ENCODE measurements at places on chromosomes 3 and 15.

- DNase-seq: no peak
Measured at GRCh38 chr3:119562307-119562961, 3.0 kb upstream of the CD80 start.

DNA sequence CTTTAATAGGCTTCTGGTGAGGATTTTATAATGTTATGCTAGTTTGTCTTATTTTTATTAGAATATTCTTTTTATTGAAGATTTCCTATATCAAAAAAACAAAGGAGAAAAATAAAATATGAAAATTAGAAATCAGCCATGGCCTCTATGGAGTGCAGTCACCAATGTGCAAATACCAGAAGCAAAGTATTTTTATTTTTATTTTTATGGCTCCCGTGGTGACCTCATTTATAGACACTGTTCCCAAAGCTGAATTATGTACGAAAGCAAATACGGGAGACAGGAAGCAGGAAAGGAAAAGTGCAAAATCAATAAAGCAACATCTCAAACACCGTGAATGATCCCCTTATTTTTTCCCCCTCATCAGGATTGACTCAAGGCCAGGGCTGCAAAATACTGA, 35.1 kb downstream of the DAZL start:
- no peak for DNase-seq

DNA sequence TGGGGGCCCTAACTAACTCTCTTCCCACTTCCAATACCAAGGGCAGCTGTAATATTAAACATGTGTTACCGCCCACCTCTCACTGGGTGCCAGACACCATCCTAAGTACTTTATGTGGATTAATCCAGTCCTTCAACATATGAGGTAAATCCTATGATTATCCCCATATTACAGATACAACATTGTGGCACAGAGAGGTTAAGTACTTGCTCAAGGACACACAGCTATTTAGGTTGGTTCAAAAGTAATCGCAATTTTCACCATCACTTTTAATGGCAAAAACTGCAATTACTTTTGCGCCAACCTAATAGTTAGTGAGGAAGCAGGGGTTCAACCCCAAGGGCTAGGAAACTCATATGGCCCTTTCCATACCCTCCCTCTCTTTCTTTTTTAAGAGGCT, 100.8 kb downstream of the SEMA5B start:
- no peak for DNase-seq

- no peak for DNase-seq
Measured at GRCh38 chr3:184354121-184354728, 7.2 kb downstream of the CLCN2 start.

DNA sequence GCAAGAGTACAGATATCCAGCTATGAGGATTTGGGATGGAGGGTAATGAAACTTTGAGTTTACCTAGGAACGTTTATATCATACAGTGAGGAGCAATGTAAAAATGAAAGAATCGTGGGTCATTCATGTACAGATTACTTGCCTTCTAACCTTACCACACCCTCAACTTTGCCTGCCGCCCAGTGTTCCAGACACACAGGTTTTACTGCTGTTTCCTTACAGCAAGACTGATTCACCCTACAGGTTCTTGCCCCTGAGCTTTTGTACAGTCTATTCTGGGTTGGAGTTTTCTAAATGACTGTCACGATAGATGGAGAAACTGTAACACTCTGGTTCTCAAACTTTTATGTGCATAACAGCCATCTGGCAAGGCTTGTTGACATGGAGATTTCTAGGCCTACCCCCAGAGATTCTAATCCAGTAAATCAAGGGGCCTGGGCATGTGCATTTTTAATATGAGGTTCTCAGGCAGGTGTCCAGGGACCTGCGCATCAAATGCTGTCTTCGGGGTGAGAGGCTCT, 6.6 kb upstream of the TPRG1 start:
- DNase-seq: no peak

DNA sequence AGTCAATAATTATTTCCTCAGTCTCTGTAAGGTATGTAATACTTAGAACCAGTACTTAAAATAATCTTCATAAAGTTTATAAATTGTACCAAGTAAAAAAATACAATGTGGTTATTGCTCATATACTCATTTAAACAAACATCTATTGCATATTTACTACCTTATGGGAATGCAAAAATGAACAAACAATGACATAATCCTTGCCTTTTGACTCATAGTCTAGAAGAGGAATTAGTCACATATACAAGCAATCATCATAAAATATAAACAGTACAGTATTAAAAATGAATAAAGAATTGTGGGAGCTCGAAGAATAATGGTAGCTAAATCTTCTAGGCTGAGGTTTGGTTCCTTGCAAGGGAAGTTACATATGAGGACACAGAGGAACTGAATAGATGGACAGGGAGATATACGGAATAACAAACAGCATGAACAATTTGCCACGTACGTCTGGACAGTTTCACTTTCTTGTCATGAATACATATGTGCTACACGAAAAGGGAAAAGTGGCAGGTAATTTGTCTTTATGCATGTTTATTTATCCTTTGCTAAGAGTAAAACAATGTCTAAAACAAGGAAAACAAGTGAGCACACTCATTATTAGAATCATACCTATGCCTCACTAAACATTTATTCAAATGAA, 17.2 kb downstream of the IMPG2 start:
- no peak for DNase-seq

GRCh38 chr3:192645437-192645836, 81.9 kb downstream of the FGF12 start:
- no peak for DNase-seq

DNA sequence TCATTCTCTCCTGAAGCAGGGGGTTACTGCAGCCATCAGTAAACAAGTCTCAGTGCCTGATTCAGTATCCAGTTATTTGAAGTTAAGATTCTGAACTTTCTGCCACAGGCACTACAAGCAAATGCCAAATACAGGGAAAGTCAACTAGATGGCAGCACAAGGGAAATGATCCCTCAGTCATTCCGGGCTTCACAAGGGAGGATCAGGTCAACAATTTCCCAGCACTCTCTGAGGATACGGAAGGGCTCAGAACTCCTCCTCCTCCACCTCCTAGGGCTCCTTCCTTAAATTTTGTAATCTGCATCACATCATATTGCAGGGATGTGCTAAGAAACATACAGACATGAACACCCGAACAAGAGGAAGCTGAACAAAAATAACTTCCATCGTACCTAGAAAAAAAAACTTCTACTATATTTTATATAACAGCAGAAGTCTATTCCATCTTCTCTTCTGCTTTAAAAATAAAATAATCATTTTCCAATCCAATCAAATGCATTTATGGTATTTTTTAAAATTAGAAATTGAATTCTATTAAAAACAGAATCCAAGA, 187.1 kb downstream of the FMN1 start:
- DNase-seq: no peak

GRCh38 chr3:180466401-180467011, 135.5 kb upstream of the TTC14 start:
- DNase-seq: no peak
